Stimulated activated CD4-positive, alpha-beta T cell treated with anti-CD3 and anti-CD28 coated beads, TNF-alpha, amount 100 ng/mL, for 4 hours (primary cell): ENCODE measurements at places on chromosomes 1 and 21.

DNA sequence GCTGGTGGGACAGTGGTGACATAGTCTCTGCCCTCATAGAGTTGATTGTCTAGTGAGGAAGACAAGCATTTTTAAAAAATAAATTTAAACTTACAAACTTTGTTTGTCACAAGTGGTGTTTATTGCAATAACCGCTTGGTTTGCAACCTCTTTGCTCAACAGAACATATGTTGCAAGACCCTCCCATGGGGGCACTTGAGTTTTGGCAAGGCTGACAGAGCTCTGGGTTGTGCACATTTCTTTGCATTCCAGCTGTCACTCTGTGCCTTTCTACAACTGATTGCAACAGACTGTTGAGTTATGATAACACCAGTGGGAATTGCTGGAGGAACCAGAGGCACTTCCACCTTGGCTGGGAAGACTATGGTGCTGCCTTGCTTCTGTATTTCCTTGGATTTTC is 58.4 kb downstream of the LAMC2 start:
- no peak for DNase-seq

GRCh38 chr1:55051169-55051568 is 11.8 kb downstream of the PCSK9 start:
- no peak for DNase-seq

DNA sequence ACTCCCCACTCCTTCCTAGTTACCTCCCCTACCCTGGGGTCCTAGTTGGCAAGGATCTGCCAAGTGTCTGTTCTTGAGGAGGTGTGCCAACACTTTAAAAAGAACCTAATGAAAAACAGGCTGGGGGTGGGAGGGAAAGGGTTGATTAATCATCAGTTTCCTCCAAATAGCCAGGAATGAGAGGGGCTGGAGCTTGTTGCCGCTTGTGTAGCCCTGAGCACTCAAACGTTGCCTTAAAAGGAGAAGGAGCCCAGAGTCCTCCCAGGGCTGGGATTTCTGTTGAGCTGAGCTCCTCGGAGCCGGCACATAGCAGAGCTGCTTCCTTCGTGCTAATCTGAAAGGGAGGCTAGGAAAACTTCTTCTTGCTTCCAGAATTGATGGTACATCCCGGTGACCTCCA is 15.9 kb downstream of the SHISA4 start:
- no peak for DNase-seq

DNA sequence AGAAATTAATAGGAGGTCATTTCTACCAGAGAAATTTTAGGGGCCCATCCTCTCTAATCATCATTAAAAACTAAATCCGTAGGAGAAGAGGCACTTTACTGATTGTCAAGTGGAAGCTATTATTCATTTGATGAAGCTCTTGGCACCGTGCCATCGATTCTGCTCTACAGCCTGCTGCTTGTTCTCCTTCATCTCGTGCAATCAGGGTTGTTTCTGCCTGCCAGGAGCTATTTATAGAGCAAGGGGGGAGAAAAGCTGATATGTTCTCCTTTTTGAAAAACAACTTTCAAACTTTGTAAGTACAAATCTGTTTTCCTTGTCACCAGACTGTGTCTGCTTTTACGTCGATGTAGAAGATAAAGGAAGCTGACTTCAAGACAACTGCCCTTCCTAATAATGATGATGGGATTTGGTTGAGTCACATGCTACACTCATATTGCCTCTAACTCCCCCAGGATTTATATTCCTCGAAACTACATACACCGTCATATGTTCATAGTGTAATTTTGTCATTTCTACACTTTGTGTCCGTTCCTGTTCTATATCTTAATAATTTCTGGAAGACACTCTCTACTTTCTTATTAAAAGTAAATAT is 169.6 kb upstream of the LHX8 start:
- no peak for DNase-seq

DNA sequence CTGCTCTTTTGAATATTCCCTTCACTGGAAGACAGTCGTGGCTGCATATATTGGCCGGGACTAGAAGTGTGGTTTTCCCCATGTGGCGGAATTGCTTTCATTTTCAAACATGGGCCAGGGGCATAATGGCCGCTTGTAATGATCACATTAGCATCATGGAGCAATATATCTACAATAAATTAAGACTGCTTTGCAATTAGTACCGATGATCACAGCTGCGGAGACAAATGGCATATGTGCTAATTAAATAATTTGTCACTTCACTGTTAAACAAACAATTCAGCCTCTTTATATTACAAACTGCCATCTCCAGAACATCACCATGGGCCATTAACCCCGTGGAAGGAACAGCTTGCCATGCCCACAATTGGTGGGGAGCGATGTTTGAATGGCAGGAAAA is 68.2 kb upstream of the OLIG2 start:
- no peak for DNase-seq

DNA sequence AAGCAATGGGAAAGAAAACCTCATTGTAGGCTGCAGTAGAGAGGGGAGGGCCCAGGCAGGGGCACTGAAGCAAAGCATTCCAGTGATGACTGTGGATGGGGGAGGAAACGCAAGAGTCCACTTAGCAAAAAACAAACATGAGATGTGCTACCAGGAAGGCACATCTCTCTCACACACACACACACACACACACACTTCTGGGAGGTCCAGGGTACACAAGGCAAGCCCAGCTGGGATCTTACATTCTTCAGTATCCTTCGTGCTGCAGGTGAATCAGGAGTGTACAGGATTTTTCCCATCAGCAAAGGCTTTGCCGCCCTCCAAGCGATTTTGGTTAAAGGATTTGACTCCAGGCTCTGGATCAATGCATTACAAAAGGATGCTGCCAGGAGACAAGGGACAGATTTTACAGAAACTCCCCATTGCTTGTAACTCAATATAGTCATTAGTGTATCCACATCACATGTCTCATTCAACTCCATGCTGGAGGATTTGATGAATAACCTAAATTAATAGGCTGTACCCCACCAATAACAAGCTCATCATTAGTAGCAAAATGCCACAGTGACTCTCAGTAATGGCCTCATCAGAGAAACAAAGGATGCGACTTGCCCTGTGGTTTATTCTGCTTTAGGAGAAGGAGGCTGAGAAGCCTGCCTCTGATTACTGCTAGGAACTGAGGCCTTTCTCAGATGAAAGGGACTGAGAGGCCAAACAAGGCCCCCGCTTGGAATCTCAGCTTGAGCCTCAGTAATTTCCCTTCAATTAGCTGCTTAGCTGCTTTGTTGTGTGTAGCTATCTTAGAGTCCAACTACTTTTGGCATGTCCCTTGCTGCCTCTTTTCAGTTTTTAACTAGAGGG is 41.6 kb downstream of the ABCA4 start:
- no peak for DNase-seq

GRCh38 chr21:42522771-42523170 is 9.1 kb downstream of the SLC37A1 start:
- DNase-seq = no peak

DNA sequence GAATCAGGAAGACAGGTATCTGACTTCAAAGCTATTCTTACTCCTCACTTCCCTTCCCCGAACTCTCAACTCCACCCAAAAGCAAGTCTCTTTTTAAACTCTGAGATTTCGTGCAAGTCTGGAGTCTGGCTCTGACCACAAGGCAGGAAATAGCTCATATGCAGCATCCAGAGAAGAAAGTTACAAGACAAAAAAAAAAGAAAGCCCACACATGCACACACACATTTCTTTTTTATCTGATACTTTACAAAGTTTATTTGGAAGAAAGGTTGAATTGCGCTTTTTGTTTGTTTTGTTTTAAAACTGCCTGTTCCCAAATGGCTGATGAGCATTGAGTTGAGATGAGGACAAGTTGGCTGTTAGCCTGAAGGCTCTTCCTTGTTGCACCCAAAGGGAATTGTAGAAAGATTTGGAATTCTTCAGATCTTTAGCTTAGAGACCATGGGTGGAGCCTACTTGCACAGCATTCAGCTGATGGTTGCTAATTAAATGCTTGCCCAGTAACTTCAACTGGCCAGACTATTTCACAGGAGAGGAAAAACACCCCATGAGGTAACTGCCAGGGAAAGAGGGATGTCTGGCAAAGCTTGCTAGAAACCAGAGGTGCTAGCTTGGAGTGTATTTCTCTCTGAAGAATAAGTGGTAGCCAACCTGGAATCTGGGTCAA is 490.3 kb downstream of the TTLL7 start:
- DNase-seq = peak; percentile 21

GRCh38 chr1:19344372-19344810 is 32.3 kb downstream of the SLC66A1 start:
- no peak for DNase-seq

DNA sequence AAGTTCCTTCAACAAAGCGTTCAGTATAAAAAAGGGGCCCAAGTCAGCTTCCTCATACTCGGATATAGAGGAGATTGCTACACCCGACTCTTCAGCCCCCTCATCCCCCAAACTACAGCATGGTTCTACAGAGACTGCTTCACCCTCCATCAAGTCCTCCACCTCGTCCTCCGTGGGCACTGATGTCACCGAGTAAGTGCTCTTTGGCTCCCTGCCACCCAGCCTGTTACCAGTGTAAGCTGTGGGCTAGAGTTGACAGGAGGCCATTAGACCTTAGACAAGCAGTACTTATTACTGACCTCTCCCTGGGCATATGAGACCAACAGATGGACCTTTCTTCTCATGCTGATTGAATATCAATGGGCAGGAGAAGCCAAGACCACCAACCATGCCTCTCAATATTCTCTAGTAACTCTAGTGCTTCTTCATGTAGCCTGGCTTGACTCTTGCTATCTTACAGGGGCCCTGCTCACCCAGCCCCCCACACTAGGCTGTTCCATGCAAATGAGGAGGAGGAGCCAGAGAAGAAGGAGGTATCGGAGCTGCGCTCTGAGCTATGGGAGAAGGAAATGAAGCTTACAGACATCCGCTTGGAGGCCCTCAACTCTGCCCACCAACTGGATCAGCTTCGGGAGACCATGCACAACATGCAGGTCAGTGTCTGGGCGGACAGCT is 20.9 kb upstream of the IPO9 start:
- no peak for DNase-seq

DNA sequence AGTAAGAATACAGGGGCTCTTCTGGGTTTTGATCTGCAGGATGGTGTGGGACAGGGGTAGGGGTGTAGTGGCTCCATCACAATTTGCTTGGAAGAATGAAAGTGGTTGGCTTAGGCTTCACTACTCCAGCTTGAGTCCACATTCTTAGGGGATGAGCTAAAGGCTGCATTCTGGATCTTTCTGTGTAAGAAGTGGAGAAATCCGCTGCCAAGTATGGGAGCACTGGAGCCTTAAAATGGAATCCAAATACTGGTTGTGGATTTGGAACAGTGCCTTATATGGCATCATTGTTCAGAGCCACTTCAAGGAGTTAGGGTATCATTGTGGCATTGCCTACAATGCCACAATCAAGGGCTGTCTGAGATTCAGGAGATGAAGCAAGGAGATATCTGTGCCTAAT is 187.1 kb downstream of the LMO4 start:
- DNase-seq = no peak

GRCh38 chr1:20480951-20481617 is 4.9 kb downstream of the CAMK2N1 start:
- no peak for DNase-seq

GRCh38 chr1:173341307-173341706 is 134.2 kb upstream of the TNFSF4 start:
- no peak for DNase-seq

DNA sequence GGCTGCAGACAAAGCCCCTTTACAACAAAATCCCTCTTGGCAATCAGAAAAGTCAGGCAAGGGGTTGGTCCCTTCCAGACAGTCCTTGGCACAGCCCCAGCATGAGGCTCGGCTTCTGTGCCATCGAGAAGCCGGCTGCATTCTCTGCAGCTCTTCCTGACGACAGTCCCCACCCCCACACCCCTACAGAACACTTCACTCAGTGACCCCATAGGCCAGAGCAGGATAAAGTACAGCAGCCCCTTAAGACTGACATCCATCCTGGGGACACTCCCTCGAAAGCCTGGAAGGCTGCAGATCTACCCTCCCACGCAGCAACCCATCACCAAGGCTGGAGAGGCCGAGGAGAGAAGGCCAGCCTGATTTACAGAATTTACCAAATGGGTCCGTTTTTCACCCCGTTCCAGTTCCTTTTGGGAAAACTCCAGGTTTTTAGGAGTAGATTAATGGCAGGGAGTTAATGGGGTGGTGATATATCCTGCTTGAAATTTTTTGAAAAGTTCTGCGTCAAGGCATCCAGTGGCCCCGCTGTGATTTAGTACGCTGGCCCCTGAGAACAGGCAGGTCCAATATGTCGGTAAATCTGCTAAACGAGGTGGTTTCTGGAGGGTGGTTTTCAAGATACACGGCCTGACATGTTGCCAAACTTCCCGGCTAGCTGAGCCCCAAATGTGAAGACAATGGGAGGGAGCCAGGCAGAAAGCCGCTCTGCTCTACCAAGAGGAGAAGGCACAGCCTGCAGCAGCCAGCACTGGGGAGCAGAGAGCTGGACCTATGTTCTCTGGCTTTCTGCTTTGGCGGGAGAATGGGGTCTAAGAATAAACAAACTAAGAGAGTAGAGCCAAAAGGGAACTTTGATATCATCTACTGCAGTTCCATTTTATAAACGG is 81.7 kb downstream of the SSBP3 start:
- DNase-seq = no peak

DNA sequence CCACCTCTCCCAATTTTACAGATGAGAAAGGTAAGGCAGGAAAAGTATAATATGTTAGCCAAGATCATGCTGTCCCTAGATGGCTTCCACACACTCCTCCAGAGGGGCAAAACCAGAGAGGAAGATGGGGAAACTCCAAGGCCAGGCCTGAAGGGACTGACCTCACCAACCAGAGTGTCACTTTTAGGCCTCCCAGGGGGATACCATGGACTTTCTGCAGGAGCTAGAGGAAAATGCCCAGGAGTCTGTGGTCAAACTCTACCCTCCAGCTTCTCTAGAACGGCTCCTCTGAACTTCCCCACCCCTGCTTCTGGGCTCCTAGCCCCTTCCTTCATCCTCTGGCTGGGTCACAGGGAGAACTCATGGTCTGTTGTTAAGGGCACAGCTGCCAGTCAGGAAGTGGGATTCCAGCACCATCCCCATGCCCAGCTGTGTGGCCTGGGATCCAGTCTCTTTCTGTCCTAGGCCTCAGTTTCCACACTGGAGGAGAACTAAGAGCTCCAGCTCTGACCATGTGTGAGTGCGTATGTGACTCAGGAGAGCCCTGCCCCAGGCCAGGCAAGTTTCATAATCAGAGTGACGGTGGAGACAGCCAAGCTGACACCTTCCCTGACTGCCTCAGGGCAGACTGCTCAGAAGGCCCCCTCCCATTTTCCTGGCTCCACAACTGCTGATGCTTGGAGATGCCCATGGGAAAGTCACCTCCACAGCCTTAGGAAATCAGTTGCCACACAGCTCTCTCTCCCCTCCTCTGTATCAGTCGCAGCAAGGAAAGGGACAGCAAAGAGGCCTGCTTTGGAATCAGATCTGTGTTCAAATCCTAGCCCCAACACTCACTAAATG is 1.9 kb downstream of the IGSF8 start:
- no peak for DNase-seq

GRCh38 chr1:223763251-223763650 is 50.9 kb downstream of the CAPN2 start:
- no peak for DNase-seq

DNA sequence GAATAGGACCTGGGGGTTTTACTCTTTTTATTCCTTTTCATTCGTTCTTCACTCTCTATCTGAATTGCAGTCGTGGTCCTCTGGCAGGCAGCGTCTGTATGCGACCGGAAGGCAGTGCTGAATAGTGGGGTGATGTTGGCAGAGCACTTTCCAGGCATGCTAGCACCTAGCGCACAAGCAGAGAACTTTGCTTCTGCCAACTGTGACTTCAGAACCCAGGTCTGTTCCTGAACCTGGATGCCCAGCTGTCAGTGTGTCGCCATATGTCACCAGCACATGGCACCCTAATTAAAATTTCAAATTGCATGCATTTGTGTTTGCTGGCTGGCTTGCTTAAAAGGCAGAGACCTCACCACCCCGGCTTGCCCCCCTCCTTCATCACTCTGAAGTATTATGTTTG is 116.2 kb downstream of the NFIA start:
- no peak for DNase-seq
